ENCODE measurements at places on chromosomes 16 and 17.
A peak's percentile ranks its signal among the peaks of the same experiment; 100 is the strongest.

GRCh38 chr17:81040791-81041337 is 5.9 kb downstream of the BAIAP2 start:
- peaks cover 37% of the 10 kb centered on the region for H3K4me1 ChIP-seq
- H3K27me3 ChIP-seq: peaks cover 4% of the 10 kb centered on the region
- no peak for DNase-seq
- H3K36me3 ChIP-seq: peaks cover 4% of the 10 kb centered on the region
- H3K4me3 ChIP-seq: no peak overlapping the region
- no peak overlapping the region for H3K27ac ChIP-seq

DNA sequence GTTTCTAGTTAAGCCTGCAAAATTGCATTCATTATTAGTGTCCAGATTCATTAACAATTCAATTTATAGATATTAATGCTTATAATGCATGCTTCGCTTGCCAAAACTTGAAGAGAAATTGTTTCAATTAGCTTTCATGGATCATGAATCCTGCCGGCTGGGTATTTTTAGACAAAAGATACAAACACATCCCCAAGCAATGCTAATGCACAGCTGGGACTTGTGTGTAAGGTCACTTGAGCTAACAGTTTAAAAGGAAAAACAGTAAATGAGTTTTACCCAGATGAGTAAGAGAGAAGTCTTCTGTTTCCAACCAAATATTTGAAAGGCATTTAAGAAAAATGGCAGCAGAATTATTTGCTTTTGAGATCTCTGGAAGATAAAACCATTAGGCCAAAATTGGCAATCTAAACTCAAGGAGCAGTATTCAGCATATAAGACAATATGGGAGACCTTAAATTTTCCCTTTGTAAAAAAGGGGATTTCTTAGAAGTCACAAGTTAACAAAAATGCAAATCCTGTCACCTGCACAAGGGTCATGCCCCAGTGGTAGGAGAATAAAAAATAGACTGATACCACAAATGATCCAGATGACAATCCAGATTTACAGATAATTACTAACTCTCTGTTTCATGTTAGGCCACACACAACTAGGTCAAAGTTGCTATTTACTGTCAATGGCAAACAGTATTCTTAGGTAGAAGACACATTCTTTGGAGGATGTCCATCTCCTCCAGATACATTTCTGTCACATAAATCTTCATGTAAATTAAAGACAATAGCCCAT is 418.4 kb upstream of the PMFBP1 start:
- no peak overlapping the region for H3K4me3 ChIP-seq
- peaks cover 2% of the 10 kb centered on the region for H3K4me1 ChIP-seq
- no peak overlapping the region for H3K27ac ChIP-seq

DNA sequence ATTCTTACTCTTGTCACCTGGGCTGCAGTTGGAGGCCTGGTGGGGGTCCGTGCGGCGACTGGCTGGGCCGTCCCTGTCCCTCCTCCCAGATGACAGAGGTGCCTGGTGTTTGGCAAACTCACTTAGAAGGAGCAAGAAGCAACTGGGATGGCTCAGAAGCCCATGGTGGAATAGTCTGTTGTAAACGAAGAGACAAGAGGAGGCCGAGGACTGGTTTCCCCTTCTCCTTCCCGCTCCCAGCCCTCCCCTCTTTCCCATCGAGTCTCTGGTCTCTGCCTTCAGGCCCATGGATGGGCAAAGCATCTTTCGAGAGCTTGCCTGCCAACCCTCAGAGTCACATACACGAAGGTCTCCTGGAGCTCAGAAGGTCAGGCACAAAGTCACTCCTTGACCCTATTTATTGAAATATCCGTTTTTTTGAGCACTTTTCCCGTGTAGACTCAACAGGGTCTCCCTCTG is 364.4 kb downstream of the SEC14L1 start:
- H3K27ac ChIP-seq: no peak overlapping the region
- peaks cover 6% of the 10 kb centered on the region for H3K36me3 ChIP-seq
- no peaks in the 10 kb centered on the region for H3K4me1 ChIP-seq
- H3K27me3 ChIP-seq: no peaks in the 10 kb centered on the region
- no peak for DNase-seq

DNA sequence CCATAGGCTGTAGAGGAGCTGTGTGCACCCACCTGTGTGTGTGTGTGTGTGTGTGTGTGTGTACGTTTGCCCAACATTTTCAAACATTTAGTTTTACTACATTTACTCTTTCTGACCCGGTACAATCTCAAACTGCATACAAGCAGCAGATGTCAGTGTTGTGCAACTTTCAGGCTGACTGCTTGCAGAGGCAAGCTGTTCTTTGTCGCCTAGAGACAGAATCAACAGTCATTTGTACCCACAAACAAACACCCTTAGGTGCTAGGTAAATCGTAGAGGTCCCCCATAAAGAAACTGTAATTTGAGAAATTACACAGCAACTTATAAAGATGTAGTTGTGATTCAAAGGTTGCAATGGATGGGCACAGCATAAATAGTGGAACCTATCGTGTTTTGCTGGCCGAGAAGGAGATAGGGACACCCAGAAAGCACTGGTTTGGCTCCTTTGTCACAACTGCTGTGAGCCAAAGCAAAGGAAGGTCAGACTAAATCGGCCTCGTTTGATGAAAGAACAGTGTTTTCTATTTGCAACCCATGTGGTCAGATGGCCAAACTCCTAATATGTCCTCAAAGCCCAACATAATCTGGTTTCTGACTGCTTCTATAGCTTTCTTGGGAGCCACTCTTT is 478.4 kb downstream of the TOX3 start:
- peaks cover 9% of the 10 kb centered on the region for H3K4me1 ChIP-seq
- no peaks in the 10 kb centered on the region for H3K36me3 ChIP-seq
- H3K4me3 ChIP-seq: no peak overlapping the region

- H3K4me3 ChIP-seq: peak overlapping the region; percentile 55
- peaks cover 14% of the 10 kb centered on the region for H3K4me1 ChIP-seq
- peaks cover 16% of the 10 kb centered on the region for H3K27me3 ChIP-seq
- H3K36me3 ChIP-seq: no peaks in the 10 kb centered on the region
- DNase-seq: no peak
These were observed 6.7 kb upstream of the ABCC3 start for GRCh38 chr17:50627782-50628601.

DNA sequence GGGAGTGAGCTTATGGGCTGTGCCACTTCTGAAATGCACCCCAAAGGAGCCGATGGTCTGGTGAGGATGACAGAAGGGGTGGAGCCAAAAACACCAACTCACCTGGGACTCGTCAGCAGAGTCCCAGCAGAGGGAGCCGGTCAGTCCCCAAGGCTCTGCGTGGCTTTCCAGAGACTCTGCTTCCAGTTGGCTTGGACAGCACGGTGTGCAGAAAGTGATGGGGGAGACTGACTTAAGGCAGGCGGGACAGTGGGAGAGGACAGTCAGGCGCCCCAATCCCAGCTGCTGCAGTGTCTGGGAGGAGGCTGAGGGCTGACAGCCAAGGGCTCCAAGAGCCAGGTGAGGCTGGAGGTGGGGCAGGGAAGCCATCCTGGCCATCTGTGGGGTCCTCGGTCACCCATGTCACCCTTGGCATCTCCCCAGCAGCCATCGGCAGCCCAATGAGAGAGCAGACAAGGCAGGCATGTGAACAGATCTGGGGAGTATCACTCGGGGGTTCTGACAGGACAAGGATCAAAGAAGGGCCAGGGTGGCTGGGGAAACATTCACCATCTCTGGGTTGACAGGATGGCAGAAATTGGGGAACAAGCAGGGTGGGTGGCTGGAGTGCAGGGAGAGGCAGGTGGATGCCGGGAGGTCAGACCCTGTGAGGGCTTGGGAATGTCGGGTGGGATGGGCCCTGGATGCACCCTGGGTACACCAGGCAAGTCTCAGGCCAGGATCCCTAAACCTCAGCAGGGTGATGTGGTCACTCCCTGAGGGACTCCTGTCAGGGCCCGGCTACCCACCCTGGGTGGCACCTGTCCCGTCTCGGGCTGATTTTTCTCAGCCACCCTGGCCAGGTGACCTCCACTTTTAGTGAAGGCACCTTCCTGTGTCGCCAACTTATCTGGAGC is 8.9 kb upstream of the KRTAP17-1 start:
- no peak overlapping the region for H3K27ac ChIP-seq
- DNase-seq: no peak
- H3K27me3 ChIP-seq: peaks cover 5% of the 10 kb centered on the region
- no peaks in the 10 kb centered on the region for H3K4me1 ChIP-seq
- no peaks in the 10 kb centered on the region for H3K36me3 ChIP-seq

GRCh38 chr17:40303009-40303657 is 5.8 kb upstream of the RARA start:
- H3K27ac ChIP-seq: peak overlapping the region; percentile 19
- H3K36me3 ChIP-seq: peaks cover 5% of the 10 kb centered on the region
- DNase-seq: no peak
- no peak overlapping the region for H3K4me3 ChIP-seq
- no peaks in the 10 kb centered on the region for H3K27me3 ChIP-seq

GRCh38 chr17:20010099-20010863 is 1.1 kb downstream of the SPECC1 start:
- H3K36me3 ChIP-seq: no peaks in the 10 kb centered on the region
- H3K4me1 ChIP-seq: peaks cover 6% of the 10 kb centered on the region
- no peak overlapping the region for H3K27ac ChIP-seq

DNA sequence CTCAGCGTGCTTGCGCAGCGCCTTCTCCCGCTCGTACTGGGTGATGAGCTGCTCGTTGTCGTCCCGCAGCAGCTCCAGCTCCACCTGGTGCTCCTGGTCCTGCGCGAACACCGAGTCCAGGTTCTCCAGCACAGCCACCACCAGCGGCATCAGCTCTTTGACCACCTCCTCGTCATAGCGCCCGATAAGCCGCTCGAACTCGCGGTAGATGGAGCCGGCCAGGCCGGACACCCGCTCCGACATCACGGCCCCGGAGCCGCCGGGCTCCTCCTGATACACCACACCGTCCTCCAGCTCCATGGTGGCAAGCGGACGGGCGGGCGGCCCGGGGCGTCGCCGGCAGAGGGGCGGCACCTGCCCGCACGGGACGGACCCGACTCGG is 320 bp downstream of the SPAG9 start:
- no peaks in the 10 kb centered on the region for H3K36me3 ChIP-seq
- H3K4me3 ChIP-seq: peak overlapping the region; percentile 96
- DNase-seq: no peak

DNA sequence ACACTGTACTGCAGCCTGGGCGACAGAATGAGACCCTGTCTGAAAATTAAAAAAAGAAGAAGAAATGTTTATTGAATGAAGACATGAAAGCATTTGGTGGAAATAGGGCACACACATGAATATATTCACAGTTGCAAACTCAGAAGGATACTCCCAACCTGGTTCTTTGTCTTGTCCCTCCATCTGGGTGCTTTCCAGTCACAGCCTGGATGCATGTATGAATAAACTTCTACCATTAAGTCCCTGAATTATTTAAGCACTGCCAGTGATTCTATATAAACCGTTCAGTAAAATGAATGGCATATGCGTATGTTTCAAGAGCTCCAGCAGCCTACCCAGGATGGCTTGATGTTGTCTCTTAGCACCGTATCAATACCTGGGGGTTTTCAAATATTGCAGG is 591.1 kb downstream of the WWOX start:
- H3K27ac ChIP-seq: no peak overlapping the region
- DNase-seq: no peak
- no peak overlapping the region for H3K4me3 ChIP-seq
- H3K4me1 ChIP-seq: no peaks in the 10 kb centered on the region
- H3K27me3 ChIP-seq: no peaks in the 10 kb centered on the region

- H3K4me1 ChIP-seq: peaks cover 6% of the 10 kb centered on the region
- no peak for DNase-seq
- no peaks in the 10 kb centered on the region for H3K36me3 ChIP-seq
- H3K4me3 ChIP-seq: peak within 1 kb of the TSS; percentile 49
- no peak within 1 kb of the TSS for H3K27ac ChIP-seq
- H3K27me3 ChIP-seq: peaks cover 84% of the 10 kb centered on the region
These were observed at the start of gene NGFR for GRCh38 chr17:49494986-49495841. NGFR (plus strand) TSS chr17:49495293; CDS start chr17:49495418, 125 bp downstream.

GRCh38 chr17:8161289-8162232 is 1.2 kb downstream of the VAMP2 start:
- peak overlapping the region; percentile 86 for H3K27ac ChIP-seq
- peak overlapping the region; percentile 79 for H3K4me3 ChIP-seq
- no peaks in the 10 kb centered on the region for H3K27me3 ChIP-seq
- DNase-seq: no peak
- peaks cover 20% of the 10 kb centered on the region for H3K4me1 ChIP-seq
- H3K36me3 ChIP-seq: peaks cover 9% of the 10 kb centered on the region

DNA sequence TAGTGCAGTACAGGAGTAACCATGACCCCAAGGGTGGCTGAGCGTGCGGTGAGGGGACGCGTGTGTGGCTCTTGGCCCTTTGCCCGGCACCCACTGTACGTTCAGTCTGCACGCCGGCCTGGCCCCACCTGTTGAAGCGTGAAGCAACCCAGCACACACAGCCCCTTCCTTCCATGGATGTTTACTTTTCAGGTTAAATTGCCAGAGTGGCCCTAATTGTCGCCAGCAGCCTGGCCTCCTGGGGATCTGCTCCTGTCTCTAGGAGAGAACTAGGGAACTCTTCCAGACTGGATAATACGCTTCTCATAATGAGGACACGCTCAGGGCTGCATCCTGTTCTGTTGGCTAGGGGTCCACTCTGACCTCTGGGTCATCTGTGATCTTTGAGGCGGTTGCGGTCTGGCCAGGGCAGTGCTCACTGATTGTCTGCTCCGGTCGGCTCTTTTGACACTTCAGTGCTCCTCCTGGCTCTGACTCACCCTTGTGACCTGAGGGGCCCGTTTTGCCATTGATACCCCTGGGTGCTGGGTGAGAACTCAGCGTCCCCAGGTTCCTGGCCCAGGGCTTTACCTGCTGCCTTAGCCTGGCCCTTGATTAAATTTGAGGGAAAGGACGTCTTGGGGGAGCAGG is 27.7 kb downstream of the TPSG1 start:
- H3K4me3 ChIP-seq: no peak overlapping the region
- H3K27me3 ChIP-seq: no peaks in the 10 kb centered on the region
- peaks cover 6% of the 10 kb centered on the region for H3K36me3 ChIP-seq
- no peak for DNase-seq

DNA sequence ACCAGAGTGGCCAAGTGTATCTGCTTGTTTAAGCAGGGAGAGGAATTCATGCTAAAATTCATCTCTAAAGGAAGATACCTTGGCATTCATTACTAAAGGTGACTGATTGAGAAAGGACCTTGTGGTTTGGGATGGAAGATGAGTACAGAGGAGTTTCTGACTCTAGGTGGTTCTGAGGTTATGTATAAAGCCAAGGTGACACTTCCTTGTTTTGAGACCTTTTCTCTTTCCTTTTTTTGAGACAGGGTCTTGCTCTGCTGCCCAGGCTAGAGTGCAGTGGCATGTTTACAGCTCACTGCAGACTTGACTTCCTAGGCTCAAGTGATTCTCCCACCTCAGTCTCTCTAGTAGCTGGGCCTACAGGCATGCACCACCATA is 9.1 kb downstream of the ABHD15 start:
- no peak overlapping the region for H3K4me3 ChIP-seq
- H3K27me3 ChIP-seq: peaks cover 59% of the 10 kb centered on the region
- no peak for DNase-seq
- H3K36me3 ChIP-seq: no peaks in the 10 kb centered on the region
- H3K27ac ChIP-seq: no peak overlapping the region

DNA sequence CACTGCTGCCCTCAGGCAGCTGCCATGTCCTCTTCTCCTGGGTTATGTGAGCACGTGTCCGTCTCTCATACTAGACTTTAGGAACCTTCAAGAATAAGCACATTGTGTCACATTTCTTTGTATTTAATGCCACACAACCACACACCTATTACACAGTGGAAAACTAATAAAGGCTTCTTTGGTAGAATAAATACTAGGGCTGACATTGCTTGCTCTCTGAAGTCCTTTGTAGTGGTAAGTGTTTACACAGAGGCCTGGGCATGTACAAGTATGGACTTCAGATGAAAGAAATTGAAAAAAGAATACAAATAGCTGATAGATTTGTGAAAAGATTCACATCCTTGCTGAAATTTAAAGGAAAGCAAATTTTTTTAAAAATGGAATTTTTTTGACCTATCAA is 188.1 kb upstream of the CCL2 start:
- no peak for DNase-seq
- H3K4me3 ChIP-seq: no peak overlapping the region
- H3K27ac ChIP-seq: no peak overlapping the region
- no peaks in the 10 kb centered on the region for H3K27me3 ChIP-seq

All from progenitor cell of endocrine pancreas (in vitro differentiated cells).